Purkinje cell (primary cell): ENCODE measurements at places on chromosomes 7 and 10. TPM values are rescaled to one million over a fixed set of nuclear protein-coding genes. Genes with fewer than 3 reads are reported as not detected.

GHRHR gene
- polyA plus RNA-seq = not detected in 2 replicates

WDFY4 gene
- polyA plus RNA-seq = not detected in 2 replicates

AZGP1 gene
- polyA plus RNA-seq = not detected in 2 replicates

UCN3 gene
- not detected in 2 replicates for polyA plus RNA-seq

SPDYE11 gene
- 1.4 and 2.2 TPM in 2 replicates for polyA plus RNA-seq
